ENCODE measurements at places on chromosomes 7 and 10. TPM values are rescaled to one million over a fixed set of nuclear protein-coding genes. Genes with fewer than 3 reads are reported as not detected.

- no peak for DNase-seq
Observed at GRCh38 chr10:17805330-17805729, 3.8 kb upstream of the MRC1 start.

OR6B1 gene
- not detected for polyA plus RNA-seq

SIRT1 gene
- polyA plus RNA-seq, result 16.2 TPM

- no peak for DNase-seq
Observed at GRCh38 chr10:16271571-16271970, 165.2 kb upstream of the PTER start.

DNA sequence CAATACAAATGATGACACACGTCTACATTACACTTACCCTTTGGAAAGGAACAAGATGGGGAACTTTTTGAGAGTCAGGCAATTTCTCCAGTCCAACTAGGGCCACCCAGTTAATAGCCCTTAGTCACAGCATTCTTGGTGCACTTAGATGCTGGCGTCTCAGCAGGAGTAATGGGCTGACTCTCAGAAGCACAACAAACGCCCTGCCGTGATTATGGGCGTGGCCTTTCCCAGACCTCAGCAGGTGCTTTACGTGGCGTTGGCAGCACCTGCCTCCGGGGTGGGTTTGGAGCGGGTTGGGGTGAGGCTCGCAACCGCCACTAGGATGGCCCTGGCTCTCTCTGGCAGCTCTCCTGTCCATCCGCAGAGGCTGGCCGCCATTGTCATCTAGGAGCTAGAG is 147.6 kb upstream of the SHH start:
- DNase-seq, result no peak

DNA sequence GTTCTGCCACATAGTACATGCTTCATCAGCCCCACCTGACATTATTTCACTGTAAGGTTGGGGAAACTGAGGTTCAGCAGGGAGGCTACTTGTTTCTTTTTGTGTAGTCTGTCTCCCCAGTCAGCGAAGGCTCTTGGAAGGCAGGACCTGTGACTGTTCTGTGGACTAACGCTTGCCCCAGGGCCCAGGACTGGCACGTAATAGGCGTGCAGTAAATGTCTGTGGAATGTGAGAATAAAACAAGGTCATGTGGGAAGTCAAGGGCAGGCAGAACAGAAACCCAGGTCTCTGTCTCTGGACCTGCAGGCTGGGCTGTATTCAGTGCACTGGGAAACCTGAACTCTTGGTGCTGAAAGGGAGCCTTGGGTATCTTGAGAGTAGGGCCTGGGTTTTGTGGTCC is 168.7 kb downstream of the RPS24 start:
- DNase-seq, result no peak

- no peak for DNase-seq
Observed at GRCh38 chr10:9745158-9745557, 1272.5 kb upstream of the CELF2 start.

DNA sequence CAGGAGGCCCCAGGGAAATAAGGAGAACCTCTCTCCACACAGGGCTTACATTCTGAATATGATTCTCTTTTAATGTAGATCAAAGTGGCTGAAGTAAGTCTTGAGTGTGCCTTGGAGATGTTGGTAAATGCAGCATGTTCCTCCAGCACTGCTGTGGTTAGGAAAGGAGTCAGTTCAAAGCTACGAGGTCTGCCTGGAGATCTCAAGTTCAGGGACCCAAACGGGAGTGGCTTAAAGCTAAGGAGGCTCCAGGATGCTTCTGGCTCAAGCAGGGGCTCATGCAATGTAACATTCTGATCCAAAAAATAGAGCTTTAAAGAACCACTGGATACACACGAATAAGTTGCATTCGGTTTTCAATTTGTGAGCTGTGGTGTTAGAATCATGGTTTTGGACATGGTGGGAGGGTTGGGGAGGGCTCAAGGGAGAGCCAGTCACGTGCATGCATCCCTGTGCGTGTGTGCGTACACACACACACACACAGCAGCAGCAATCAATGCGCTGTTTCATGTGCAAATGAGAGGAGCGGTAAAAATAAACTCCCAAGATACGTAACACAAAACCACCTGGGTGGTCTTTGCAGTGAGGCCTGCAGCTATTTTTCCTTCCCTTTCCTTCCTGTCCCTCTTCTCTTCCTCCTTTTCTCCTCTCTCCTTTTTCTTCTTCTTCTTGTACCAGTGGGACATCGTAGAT is 70.5 kb downstream of the AOAH start:
- no peak for DNase-seq

GRCh38 chr7:5408777-5409176 is 14.9 kb downstream of the TNRC18 start:
- DNase-seq, result no peak

GRCh38 chr7:107014387-107015023 is 30.0 kb upstream of the PRKAR2B start:
- no peak for DNase-seq

SFTPA2 gene
- not detected for polyA plus RNA-seq

OSBPL3 gene
- 10.9 TPM for polyA plus RNA-seq

- no peak for DNase-seq
Observed at GRCh38 chr7:112180223-112180622, 26.0 kb downstream of the DOCK4 start.

C10orf67 gene
- 0.06 TPM for polyA plus RNA-seq

DNA sequence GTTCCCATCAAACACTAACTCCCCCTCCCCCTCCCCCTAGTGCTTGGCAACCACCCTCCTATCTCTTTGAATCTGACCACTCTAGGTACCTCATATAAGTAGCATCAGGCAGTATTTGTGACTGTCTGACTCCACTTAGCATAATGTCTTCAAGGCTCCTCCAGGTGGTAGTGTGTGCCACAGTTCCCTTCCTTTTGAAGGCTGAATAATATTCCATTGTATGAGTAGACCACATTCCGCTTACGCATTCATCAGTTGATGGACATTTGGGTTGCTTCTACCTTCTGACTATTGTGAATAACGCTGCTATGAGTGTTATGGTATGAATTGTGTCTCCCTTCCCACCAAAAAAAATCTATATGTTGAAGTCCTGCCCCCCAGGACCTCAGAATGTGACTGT is 89.6 kb downstream of the PRKAG2 start:
- DNase-seq, result no peak

DNA sequence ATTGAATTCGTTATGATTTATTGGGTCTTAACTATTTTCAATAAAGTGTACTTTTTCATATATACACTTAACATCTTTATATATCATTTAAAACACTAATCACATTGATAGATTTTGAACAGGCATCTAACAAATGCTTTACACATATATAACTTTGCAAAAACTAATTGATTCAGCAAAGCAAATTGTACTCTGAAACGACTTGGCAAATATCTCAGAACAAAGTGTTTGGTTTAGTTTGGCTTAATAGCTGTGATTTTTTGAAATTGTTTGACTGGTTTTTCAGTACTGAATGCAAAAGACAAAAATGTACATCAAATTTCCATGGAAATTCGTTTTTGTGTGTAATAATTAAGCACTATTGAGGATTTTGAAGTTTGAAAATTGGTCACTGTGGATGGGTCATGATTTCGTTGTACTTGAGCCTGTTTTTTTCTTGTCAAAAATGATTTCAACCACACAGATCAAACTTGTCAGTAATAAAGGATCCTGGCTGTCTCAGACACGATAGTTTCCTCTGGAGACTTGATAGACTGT is 125.3 kb upstream of the SLC25A13 start:
- DNase-seq, result no peak

DNA sequence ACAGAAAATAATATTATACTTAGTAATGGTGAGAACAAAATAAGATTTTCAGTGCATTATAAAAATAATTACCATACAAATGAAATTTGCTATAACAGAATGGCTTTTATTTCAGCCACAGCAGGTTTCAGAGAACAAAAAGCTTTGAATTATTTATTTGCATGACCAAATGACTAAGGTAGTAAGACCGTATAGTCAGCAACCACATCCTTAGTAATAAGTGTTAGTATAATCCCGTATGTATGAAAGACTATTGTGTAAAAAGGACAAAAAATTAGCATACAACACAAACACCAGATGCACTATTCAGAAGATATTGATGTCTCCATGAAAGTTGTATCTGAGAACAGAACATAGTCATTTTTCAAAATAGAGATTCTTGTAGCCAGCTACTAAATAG is 12.2 kb downstream of the PDZD8 start:
- no peak for DNase-seq

PPP1R17 gene
- polyA plus RNA-seq, result not detected

GRCh38 chr10:117594722-117595121 is 52.2 kb downstream of the EMX2 start:
- DNase-seq, result no peak

PRF1 gene
- not detected for polyA plus RNA-seq
